Transverse colon (tissue), 4 donors: ENCODE measurements at places on chromosomes 2 and 18. TPM values are rescaled to one million over a fixed set of nuclear protein-coding genes. Genes with fewer than 3 reads are reported as not detected.

The ABCG5 gene
- total RNA-seq: not detected

DNA sequence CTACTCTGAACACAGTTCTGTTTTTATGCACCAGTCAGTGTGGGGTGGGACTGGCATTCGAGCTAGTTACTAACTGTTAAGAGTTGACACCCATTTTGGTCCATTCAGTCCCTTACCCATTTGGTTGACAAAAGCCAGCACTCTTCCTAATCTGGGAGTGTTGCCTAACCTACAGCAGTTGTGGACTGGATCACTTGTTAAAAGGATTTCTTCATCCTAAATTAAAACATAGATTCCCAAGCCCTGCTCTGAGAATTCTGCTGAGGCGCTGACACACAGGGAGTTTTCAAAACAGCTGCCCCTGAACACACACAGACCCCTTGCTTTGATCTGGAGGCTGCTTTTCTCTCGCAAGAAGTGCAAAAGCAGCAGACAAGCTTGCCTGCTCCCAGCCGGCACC lies 6.4 kb downstream of the TIMM21 start:
- peaks cover 24% of the 10 kb centered on the region for H3K36me3 ChIP-seq
- no peak overlapping the region for H3K4me3 ChIP-seq
- no peak for DNase-seq
- no peak overlapping the region for H3K27ac ChIP-seq
- no peaks in the 10 kb centered on the region for H3K27me3 ChIP-seq

- H3K4me1 ChIP-seq: no peaks in the 10 kb centered on the region
- H3K4me3 ChIP-seq: no peak overlapping the region
- DNase-seq: no peak
- H3K27me3 ChIP-seq: no peaks in the 10 kb centered on the region
- H3K36me3 ChIP-seq: no peaks in the 10 kb centered on the region
Measured at GRCh38 chr2:143533846-143534245, 404.6 kb downstream of the ARHGAP15 start.

The B3GNT7 gene
- 113 TPM for total RNA-seq

- no peaks in the 10 kb centered on the region for H3K27me3 ChIP-seq
- peak overlapping the region; percentile 91 for H3K27ac ChIP-seq
- H3K4me1 ChIP-seq: peaks cover 15% of the 10 kb centered on the region
- H3K36me3 ChIP-seq: peaks cover 5% of the 10 kb centered on the region
- H3K4me3 ChIP-seq: peak overlapping the region; percentile 78
- DNase-seq: no peak
Measured at GRCh38 chr2:71330585-71331330, 824 bp upstream of the ZNF638 start.

The ARHGAP28 gene
- 3.3 TPM for total RNA-seq

DNA sequence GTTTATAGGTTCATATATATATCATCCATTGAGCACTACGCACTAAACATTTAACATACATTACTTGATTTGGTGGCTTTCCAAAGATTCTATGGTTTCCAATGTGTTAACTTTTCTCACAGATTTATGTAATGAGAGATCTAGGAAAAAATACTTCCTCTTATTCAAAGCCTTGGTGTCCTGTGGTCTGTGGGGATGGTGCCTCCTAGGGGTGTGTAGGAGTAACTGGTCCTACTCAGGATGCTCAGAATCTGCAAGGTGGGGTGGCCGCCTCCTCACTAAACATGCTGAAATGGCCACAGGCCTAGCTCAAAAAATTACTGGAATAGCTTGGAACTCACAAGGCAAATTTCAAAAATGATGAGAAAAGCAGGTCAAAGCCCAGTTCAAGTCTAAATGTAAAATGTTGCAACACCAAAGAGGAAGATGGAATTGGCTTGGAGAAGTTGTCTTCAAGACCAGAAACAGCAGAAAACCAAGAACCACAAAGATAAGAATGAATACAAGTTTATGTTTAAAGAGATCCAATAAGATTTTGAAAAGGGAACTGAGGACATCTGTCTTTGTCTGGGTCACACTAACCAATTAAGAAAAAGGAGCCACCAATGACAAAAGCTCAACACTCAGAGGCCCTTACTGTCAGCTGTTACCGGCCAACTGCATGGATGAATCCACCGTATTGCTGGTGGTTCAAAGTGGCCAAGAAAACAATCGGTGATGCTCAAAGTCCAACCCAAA lies 11.5 kb downstream of the GPR55 start:
- no peaks in the 10 kb centered on the region for H3K36me3 ChIP-seq
- peak; percentile 76 for DNase-seq
- H3K4me3 ChIP-seq: no peak overlapping the region
- peaks cover 13% of the 10 kb centered on the region for H3K4me1 ChIP-seq
- H3K27ac ChIP-seq: no peak overlapping the region

DNA sequence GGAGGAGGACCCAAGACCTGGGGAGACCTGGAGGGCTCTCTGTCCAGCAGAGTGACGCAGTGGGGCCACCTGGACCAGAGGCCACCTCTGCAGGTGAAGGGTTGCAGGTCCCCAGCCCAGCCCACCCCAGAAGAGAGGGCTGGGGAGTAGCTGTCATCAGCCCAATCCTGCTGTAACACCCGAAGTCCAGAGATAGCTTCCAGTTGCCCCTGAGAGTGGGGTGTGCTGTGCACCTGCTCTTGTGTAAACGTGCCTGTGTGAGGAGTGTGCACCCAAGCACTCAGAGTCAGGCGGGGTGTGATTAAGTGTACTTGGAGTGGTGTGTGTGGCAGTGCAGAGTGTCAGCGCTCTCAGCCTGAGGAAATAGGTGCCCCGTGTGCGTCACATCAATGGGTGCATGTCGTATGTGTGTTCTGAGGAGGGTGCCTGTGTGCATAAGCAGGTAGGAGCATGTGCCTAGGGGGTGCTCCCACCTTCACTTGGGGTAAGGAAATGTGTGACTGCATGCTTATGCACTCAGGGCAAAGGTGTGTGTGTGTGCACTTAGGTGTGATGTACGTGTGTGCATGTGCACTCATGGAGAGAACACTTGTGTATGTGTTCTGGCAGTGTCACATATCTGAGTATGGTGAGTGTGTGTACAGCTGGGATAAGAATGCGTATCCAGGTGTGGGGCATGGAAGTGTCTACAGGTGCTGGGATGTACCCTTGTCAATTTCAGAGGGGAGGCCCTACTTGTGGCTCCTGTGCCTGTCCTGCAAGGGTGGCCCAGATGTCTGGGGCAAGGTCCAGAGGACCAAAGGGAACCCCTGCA lies 672 bp downstream of the ATP6V1B1 start:
- H3K27ac ChIP-seq: no peak overlapping the region
- no peaks in the 10 kb centered on the region for H3K36me3 ChIP-seq
- H3K4me1 ChIP-seq: no peaks in the 10 kb centered on the region
- H3K27me3 ChIP-seq: peaks cover 10% of the 10 kb centered on the region

DNA sequence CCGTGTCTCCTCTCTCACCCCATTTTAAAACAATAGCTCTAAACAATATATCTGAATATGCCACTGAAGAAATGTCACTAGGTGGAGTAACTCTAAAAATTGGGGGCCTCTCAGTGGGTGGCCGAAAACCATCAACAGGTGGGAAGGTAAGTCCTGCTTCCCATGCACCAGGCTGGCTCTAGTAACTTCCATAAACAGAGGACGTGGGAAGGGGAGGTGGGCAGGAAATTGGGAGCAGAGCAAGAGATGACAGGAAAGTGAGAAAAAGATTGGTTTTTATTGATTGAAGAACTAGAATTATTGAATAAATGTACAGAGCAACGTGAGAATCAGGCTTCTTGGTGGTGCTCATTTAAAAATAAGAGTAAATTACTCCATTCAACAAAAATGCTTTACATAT lies 170.4 kb downstream of the SOCS6 start:
- no peak overlapping the region for H3K27ac ChIP-seq
- H3K4me3 ChIP-seq: no peak overlapping the region
- H3K4me1 ChIP-seq: no peaks in the 10 kb centered on the region

The ANKRD29 gene
- total RNA-seq: 2.0 TPM

The GPR155 gene
- 7.3 TPM for total RNA-seq

- no peaks in the 10 kb centered on the region for H3K4me1 ChIP-seq
- DNase-seq: no peak
- H3K4me3 ChIP-seq: no peak overlapping the region
- H3K27ac ChIP-seq: no peak overlapping the region
- no peaks in the 10 kb centered on the region for H3K36me3 ChIP-seq
- H3K27me3 ChIP-seq: no peaks in the 10 kb centered on the region
Measured at GRCh38 chr2:121791801-121792221, 36.4 kb downstream of the TSN start.

The CCDC85A gene
- 0.20 TPM for total RNA-seq

The LINC00305 gene
- not detected for total RNA-seq

DNA sequence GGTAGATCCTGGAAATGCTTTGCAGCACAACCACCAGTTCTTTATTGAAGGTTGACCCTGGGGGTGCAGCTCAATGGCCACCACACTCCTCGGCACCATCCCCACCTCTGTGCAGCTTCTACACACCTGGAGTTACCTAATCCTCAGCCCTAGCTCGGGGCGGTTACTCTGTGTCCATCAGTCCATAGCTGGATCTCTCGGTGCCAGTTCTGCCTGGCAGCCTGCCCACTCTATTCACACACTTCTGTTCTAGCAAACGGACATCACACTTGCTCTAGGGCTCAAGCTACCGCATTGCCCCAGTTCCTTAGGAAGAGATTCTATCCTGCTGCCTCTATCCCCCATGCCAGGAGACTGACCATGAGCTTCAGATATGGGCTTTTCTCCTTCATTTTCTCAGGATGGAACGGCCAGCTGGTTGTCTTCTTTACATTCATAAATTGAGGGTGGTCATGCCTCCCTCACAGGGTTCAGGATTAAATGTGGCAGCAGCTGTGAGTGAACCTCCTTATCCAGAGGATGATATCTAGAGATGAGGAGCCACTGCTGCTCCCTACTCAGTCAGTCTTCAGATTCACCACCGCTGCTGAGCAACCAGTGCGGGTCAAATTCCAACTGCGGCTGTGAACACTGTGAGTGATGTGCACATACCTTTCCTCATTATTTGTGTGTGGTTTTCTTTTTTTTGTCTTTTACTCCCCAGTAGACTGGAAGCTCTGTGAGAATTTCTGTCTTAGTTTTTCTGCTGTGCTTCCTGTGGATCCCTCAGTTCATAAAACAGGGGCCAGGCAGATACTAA lies 66.9 kb upstream of the TRIB2 start:
- no peaks in the 10 kb centered on the region for H3K4me1 ChIP-seq
- no peak overlapping the region for H3K27ac ChIP-seq
- DNase-seq: no peak
- H3K36me3 ChIP-seq: no peaks in the 10 kb centered on the region

- H3K27me3 ChIP-seq: no peaks in the 10 kb centered on the region
- no peaks in the 10 kb centered on the region for H3K4me1 ChIP-seq
- no peaks in the 10 kb centered on the region for H3K36me3 ChIP-seq
- DNase-seq: no peak
Measured at GRCh38 chr18:40075616-40076015, 1879.4 kb upstream of the PIK3C3 start.

DNA sequence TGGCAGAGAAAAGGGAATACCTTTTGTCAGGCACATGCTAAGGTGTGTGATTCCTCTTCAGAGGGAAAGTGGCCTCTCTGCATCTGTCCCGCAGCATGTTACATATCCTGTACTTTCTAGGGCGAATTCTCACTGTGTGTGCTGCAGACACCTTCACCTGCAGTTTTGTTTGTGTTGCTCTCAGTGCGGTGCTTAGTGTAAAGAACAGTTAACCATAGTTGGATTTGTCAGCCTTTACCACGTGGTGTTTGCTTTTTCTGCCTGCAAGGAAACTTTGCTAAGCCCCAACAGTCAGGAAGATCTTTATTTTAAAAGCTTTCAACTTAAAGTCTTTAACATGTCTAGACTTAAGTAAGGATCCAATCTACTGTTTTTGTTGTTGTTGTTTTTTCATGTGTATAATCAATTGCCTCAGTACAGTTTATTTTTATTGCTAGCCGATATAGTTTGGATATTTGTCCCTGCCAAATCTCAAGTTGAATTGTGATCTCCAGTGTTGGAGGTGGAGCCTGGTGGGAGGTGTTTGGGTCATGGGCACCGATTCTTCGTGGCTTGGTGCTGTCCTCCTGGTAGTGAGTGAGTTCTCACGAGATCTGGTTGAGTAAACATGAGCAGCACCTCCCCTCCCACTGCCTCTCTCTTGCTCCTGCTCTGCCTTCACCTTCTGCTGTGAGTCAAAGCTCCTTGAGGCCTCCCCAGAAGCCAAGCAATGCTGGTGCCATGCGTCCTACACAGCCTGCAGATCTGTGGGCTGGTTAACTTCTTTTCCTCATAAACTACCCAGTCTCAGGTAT lies 90.6 kb downstream of the SNTG2 start:
- H3K27ac ChIP-seq: no peak overlapping the region
- no peak overlapping the region for H3K4me3 ChIP-seq
- H3K36me3 ChIP-seq: no peaks in the 10 kb centered on the region
- DNase-seq: no peak

GRCh38 chr18:6397931-6398566 lies 16.7 kb downstream of the L3MBTL4 start:
- no peak for DNase-seq
- no peak overlapping the region for H3K4me3 ChIP-seq
- no peaks in the 10 kb centered on the region for H3K27me3 ChIP-seq
- H3K27ac ChIP-seq: no peak overlapping the region

DNA sequence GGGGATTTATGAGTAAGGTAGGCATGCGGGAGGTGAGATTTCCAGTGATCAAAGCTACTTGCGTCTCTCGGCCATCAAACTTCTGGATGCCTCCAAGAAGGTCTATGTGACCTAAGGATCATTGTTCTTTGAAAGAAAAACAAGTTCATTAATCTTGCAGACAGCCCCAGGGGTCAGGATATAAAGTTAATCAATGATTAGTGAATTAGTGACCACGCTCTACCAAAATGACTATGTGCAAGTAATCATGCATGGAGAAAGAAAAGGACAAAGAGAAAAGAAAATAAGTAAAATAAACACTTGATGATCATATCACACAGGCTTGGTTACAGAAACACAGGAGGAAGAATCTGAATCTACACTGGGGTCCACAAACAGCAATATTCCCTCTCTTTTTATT lies 42.5 kb upstream of the BCL11A start:
- H3K27me3 ChIP-seq: no peaks in the 10 kb centered on the region
- no peak overlapping the region for H3K4me3 ChIP-seq
- H3K27ac ChIP-seq: no peak overlapping the region

The OLA1 gene
- 6.7 TPM for total RNA-seq

- H3K4me1 ChIP-seq: no peaks in the 10 kb centered on the region
- no peaks in the 10 kb centered on the region for H3K27me3 ChIP-seq
- no peak for DNase-seq
- no peak overlapping the region for H3K4me3 ChIP-seq
- no peak overlapping the region for H3K27ac ChIP-seq
- no peaks in the 10 kb centered on the region for H3K36me3 ChIP-seq
Measured at GRCh38 chr18:49368161-49368875, 92.1 kb downstream of the DYM start.

The DSC3 gene
- total RNA-seq: not detected

The TUBB8B gene
- not detected for total RNA-seq

GRCh38 chr2:172823261-172823850 lies 87.7 kb downstream of the RAPGEF4 start:
- no peak overlapping the region for H3K4me3 ChIP-seq
- DNase-seq: no peak
- H3K27ac ChIP-seq: no peak overlapping the region
